ENCODE measurements at places on chromosomes 5 and 9.
A peak's percentile ranks its signal among the peaks of the same experiment; 100 is the strongest.

DNA sequence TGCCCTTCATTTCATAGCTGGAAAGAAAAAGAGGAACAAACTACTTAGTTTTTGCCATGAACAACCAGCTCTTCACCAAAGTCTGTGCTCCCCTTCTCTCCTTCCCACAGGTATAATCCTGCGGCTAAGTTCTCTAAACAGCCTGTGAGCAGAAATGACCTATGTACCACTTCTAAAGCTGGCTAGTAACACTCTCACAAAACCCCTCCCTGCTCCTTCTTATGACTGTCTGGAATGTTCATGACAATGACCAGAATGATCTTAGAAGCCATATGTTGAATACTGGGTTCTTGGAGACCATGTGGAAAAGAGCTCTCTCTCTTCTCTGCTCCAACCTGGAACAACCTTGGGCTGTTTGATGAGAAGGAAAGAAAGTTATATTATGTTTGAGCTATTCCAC, 12.9 kb upstream of the AMACR start:
- DNase-seq, result no peak

GRCh38 chr5:96952974-96953730, 17.3 kb downstream of the LNPEP start:
- no peak for DNase-seq

DNA sequence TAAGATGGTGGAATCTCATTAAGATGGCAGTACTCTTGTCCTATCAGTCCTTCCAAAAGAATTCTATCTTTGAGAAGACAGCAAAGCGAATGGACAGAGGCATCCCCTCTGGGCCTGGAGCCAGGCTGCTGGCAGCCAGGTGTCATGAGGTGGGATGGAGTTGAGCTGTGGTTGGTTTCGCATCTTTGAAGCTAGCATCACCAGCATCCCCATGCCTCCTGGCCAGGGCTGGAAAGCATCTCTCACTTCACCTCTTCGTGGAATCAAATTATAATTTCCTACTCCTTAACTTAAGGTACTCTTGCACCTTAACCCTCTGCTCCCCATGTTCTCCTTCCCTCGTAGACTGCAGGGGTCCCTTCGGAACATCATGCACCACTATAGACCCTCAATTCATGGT, 248.3 kb downstream of the GADD45G start:
- DNase-seq, result no peak

DNA sequence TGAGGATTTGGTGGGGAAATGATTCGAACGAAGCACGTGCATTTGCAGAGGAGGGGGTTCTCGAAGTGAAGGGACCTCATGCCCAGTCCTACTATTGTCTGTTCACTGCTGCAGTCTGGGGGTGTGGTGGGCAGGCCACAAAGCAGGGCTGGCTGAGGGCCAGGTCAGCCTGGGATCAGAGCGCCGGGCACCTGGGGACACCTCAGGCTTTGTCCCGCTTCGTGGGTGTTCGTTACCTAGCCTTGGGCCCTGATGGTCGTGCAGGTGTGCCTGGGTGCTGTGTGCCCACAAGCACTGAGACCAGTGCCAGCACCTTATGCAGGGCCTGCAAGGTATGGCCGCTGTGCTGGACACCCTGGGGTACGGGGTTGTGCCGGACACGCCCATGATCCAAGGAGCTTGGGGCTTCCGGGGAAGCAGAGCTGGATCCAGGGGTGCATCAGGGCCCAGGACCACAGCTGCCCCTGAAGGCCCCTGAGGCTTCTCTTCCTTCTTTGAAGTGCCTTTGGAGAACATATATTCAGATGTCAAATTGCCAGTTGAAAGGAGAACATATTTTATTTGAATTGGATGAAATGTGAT, 80.6 kb downstream of the COL5A1 start:
- DNase-seq, result no peak

DNA sequence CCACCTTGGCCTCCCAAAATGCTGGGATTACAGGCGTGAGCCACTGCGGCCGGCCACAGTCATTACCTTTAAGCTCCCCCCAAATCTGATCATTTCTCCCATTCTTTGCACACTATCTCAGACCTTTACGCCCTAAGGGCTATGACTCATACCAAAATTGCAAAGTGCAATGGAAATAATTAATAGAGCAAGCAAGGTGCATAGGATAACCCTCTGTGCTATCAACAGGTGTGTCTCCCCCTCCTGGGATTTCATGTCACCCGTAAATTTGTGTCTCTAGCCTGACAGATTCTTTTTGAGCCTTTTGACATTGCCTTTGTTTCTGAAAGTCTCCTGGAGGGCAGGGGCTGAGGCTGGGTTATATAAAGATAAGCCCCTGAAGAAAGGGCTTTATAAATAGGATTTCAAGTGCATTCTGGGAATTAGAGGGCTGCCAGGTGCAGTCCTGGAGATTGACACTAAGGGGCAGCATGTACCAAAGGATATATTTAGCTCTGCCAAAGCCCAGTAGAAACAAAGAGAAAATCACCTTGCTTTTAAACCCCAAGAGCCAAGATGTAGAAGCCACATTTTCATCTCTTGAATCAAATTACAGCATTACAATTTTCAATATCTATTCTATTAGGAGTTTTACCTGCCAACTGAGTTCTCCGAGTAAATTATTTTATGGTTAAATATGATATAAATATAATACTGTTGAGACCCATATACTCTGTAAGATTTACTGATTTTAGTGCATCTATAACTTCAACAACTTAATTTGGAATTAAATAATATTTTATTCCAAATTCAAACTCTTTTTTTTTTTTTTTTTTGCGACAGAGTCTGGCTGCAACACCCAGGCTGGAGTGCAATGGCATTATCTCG, 18.2 kb downstream of the S100Z start:
- DNase-seq, result peak; percentile 30

- DNase-seq, result no peak
These were observed 285.8 kb upstream of the ZNF462 start for GRCh38 chr9:106577121-106577520.

GRCh38 chr9:127489471-127490115, 38.3 kb downstream of the LRSAM1 start:
- DNase-seq, result no peak

DNA sequence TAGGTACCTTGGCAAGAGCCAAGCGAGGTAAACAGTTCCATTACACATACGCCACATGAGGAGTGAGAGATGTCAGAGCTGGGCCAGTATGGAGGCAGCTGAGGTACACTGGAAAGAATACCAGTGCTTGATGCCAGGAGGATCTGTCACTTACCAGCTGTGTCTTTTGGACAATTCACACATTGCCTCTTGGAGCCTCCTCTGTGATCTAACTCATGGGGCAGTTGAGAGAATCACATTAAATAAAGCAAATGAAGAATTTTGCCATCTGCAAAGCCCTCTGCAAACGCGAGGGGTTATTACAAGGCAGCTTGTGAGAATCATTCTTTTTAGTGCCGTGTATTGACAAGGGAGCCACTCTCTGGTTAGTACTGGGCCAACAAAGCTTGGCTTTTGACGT, 429.7 kb upstream of the KLF4 start:
- DNase-seq, result no peak

DNA sequence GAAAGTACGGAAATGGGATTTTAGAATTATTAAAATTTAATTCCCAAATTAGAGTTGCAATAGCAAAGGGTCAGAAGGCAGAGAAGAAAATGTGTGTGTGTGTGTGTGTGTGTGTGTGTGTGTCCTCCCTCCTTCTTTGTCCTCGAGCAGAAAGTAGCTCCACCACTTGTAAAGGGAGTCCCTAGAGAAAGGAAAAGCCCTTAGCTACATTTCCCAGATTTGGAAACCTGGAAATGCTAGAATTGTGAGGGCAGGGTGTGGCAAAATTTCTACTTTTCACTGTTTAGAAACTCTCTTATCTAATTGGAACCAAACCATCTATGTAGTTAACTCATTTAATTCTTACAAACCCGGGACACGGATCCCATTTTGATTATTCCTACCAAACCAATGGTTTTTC, 33.2 kb upstream of the LIFR start:
- no peak for DNase-seq

DNA sequence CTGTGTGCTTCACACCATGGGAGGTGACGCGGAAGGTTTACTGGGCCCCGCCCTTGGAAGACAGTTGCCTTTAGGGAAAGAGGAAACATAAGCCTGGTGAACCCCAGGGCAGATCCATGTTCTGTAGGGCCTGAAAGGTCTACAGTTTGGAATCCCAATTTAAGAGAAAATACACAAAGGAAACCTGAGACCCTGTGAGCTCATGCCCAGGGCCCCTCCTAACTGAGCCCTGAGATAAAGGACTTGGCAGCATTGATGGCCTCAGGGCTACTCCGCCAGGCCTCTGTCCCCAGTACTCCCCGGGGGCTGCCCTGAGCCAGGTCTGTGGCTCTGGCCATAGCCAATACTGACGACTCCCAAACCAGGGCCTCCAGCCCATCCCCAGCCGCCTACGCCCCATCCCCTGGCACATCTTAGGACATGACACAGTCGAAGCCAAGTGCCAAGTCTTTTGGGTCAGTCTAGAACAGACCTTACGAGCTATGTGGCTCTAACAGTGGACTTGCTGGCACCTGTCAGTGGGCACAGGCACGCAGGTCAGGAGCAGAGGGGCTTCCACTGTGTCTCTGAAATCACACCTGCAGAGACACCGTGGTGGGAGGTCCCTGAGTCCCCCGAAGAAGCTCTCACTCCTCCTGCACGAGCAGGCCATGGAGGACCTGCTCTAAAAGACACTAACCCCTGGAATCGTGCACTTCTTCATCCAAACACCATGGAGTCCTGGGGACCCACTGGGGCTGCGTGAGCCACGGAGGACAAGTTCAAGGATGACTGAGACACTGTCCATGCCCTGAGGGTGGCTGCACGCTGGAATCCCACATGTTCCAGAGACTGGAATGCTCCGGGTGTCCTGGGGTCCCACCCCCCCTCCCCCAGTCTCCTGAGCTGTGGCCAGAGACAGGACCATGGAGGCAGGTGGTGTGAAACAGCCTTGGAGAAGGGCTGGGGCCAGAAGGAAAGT, 40.3 kb upstream of the BARHL1 start:
- DNase-seq, result no peak

DNA sequence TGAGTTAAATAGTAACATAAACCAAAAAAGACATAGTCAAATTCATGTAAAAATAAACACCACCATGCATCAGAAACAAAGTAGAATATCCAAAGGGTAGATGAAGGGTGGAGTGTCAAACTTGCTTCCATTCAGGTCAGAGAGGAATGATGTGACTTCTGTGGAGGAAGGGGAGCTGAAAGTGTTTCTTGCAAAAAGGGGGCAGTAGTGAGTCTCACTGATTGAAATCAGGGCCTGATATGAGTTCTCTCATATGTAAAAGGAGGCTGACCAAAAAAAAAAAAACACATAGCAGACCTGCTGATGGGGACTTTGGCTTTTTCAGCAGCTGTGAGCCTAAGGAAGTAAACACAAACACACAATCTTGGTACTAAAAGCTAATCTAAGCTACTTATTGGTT, 38.8 kb upstream of the RGMB start:
- DNase-seq, result no peak

DNA sequence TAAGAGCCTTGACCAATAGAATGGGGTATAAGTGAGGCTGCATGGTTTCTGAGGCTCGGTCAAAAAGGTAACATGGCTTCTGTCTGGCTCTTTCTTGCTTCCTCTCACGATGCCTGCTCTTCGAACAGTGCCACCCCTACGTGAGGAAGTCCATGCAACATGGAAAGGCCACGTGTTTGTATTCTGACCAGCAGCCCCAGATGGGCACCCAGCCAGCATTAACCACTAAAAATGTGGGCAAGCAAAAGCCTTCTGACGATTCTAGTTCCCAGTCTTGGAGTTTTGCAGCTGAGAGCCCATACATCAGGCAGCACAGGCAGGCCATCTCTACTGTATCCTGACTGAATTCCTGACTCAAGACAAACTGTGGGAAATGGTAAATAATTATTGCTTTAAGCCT, 24.2 kb upstream of the NREP start:
- DNase-seq, result peak; percentile 53

GRCh38 chr5:36691226-36691625, 84.8 kb downstream of the SLC1A3 start:
- no peak for DNase-seq

- no peak for DNase-seq
These were observed 122.4 kb downstream of the BASP1 start for GRCh38 chr5:17339841-17340240.

DNA sequence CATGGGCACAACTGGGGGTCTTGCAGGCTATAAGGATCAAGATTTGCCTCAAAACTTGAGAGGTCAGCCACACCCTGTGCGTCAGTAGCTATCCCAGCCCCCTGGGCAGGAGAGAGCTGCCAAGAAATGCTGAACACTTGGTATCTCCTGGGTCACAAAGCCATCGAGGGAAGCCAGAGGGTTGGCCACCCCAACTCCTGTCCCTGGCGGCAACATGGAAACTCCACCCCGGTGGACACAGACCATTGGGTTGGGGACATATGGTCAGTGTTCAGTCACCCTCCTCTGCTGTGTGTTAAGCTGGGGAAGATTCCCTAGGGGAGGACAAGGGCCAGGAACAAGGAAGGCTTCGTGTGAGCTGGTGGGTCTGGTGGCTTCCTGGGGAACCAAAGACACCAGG, 140.6 kb downstream of the C5orf15 start:
- DNase-seq, result no peak

DNA sequence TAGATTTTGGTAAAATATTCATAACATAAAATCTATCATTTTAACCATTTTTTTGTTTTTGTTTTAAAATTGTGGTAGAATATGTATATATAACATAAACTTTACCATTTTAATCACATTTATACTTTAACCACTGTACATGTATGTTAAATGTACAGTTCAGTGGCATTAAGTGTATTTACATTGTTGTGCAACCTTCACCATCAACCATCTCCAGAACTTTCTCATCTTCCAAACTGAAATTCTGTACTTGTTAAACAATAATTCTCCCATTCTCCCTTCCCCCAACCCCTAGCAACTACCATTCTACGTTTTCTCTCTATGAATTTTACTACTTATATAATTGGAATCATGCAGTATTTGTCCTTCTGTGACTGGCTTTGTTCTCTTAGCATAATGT, 11.6 kb downstream of the ANKHD1 start:
- DNase-seq, result no peak

DNA sequence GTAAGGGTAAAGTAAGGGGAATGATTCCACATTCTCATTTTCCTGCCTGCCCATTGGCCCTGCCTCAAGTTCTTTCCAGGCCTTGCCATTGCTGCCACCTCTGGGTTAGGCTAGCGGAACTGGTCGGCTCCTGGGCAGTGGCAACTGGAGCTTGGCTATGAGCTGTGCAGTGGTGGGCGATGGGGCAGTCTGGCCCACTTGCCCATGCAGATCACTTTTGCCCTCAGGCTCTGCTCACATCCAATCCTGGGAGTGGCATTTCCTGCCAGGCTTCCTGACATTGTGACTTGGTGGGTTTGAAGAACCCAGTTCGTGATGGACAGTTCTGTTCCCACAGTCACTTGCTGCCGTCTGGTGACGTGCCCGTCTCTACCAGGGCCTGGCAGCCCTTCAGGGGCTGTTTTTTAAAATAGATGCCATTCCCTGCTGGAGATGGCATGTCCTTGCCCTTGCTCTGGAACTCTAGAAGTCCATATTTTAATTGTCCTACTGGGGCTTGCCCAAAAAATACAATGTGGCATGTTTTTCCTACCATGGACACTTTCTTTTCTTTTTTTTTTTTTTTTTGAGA, 86.1 kb downstream of the FGF18 start:
- DNase-seq, result no peak

Measured in RCC 7860 (cell line).